Stimulated activated CD8-positive, alpha-beta memory T cell treated with anti-CD3 and anti-CD28 coated beads, Interleukin-2, amount 100 ng/mL, for 1 hour (primary cell): ENCODE measurements at places on chromosomes 11 and 22.

GRCh38 chr22:26573026-26573662, 16.8 kb downstream of the TPST2 start:
- DNase-seq: no peak

DNA sequence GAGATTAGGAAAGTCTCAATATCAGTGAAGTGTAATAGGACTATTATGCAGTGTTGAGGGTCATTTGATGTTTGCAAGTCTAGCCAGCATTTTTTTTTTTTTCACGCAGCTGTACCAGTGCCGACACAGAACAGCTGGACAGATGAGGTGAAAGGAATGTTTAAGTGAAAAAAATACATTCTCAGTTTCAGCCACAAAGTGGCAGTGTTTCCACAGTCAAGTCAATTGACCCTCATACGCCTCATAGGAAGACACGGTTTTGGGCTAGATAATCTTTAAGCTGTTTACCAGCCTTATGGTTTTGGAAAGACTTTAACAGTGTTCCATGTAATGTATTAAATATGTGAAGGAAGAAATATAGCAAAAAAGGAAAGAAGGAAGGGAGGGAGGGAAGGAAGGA, 349.9 kb upstream of the ANO3 start:
- no peak for DNase-seq

DNA sequence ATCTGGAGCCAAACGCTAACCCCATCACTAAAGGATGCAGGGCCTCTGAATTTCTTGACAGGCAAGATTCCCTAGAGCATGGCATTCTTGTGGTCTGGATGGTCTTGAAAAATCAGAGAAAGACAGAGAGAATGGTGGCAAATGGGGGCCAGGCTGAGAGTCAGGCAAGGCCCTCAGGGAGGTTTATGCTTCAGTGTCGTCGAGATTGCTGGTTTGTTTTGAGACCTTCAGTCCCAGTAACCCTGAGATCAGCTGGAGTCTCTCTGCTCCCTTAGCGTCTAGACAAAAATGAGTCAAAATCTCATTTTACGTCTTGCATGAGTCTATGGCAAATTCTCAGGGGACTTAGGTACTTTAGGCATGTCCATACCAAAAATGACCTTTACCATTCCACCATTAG, 539.3 kb downstream of the SOX6 start:
- no peak for DNase-seq

DNA sequence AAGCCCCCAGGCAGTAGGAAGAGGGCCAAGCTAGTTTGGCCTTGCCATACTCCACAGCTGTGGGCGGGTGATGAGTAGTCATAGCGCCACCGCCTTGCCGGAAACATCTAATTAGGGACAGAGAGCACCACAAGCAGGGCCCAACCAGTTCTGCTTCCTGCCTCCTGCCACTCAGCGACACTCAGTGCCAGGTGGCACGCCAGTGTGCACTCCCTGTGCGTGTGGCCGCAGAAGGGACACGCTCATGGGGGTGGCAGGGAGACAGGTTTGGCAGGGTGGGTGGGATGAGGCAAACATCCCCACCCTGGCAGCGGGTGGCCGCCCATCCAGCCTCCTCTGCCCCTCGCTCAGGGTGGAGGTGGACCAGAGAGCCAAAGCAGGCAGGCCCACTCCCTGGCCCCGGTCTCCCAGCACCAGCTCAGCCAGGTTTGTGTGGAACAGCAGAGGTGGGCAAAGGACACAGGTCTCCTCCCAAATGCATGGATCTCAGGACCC, 4.9 kb downstream of the OVOL1 start:
- DNase-seq: no peak

DNA sequence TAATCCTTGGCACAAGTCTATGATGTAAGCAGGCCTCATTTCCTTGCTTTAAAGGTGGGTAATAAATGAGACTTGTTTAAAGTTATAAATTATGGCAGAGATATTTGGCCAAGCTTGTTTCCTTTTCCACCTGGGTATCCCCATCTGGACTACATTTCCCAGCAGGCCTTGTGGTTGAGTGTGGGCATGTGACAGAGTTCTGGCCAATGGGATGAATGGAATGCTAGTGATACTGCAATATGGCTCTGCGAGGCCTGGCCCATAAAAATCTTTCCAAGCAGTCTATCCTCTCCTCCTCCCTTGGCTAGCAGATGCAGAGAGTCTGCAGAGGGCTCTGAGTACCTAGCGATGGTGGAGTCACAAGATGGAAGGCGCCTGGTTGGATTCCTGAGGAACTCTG, 102.5 kb downstream of the TIMP3 start:
- DNase-seq: no peak

- no peak for DNase-seq
Observed at GRCh38 chr11:108669711-108670110, 4.8 kb downstream of the DDX10 start.

- no peak for DNase-seq
Observed at GRCh38 chr11:1116666-1117390, 40.9 kb upstream of the MUC5AC start.

DNA sequence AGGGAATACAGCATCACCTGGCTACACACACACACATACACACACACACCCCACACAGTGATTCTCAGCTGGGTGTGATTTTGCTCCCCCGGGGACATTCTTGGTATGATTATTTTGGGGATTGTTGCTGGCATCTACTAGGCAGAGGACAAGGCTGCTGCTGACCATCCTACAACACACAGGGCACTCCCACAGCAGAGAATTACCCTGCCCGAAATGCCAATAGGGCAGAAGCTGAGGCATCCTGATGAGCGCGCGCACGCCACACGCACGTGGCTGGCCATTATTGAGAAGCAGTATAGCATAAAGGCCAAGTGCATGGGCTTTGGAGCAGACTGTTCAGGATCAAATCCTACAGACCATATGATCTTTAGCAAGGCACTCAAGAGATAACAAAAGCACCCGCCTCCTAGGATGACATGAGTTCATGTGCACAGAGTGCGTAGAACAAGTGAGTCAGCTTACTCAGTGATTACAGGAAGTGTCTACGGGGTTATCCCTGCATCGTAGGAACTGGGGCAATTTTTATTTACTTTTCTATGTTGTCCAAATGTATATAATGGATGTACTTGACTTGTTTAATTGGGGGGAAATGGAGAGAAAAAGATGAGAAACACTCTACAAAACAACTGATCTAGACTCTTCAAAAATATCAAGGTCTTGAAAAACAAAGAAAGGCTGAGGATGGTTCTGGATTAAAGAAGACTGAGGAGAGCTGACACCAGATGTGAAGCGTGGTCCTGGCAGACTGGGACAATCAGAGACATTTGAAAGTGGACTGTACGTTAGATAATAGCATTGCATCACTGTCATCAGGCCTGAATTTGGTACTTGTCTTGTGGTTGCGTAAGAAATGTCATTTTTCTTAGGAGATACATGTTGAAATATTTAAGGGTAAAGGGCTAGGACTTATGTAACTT, 7.2 kb upstream of the EHD1 start:
- no peak for DNase-seq

DNA sequence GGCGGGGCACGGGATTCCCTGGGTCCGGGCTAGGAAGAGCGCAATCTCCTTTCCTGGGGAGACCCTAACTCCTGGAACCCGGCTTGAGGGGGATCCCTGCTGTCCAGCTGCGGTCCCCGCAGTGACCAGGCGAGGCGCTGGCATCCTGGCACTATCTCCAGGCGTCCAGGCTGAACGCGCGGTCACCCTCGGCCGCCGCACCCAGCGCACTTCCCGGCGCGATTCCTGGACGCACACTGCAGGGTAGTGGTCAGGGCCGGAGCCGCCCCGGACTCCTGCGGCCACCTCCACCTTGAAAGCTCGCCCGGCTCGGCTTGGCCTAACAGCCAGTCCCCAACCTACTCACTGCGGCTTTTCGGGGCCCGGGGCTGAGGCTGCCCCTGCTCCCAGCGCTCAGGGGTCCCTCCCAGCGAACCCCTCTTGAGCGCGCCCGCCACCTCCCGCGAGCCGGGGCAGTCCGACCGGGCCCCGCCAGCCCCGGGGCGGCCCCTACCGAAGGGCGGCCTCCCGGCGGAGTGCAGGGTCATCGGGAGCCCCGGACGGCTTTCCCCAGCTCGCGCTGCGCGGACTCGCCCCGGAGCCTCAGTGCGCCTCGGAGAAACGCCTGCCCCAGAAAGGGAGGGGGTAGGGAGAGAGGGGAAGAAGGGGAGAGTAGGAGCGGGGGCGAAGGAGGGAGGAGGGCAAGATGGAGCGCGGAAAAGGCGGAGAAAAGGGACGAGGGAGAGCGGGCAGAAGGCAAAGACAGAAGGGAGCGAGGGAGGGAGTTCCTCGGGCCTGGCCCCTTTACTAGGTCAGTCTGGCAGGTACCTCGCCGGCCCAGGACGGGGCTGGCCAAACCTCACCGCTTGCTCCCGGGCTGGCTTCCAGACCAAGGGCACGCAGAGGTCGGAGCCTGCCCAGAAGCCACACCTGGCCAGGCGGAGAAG, 1.0 kb downstream of the POU2AF3 start:
- DNase-seq: no peak

DNA sequence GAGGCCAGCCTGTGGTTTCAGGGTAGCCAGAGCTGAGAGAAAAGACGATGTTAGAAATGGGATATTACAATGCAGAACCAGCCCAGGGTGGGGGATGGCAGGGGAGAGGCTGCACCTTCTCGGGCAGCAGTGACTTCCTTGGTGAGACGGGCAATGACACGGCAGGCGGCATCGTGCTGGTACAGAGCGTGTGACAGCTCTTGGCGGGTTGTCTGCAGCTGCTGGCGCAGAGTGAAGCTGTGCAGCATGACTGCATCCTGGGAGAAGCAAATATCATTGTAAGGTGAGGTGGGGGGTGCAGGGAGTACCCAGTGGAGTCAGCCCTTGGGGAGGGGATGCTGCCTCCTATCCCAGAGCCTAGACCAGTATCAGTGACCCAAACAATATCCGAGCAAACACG, 3.8 kb downstream of the PRPF19 start:
- DNase-seq: no peak

DNA sequence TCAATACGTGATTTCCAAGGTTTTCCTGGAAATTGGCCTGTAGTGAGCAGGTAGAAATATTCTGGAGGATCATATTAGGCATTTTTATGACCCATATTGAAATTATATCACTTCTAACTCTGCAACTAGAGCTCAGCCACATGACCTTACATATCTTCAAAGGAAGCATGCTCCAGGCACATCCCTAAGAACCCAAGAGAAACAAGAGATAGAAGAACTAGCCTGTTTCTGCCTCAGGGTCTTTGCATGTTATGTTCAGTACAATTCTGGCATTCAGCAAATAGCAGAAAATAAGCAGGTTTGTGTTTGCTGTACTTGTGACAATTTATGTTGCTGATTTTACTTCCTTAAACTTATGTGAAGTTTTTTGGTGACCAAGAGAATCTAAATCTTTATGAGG, 663.7 kb upstream of the ANO5 start:
- DNase-seq: no peak

DNA sequence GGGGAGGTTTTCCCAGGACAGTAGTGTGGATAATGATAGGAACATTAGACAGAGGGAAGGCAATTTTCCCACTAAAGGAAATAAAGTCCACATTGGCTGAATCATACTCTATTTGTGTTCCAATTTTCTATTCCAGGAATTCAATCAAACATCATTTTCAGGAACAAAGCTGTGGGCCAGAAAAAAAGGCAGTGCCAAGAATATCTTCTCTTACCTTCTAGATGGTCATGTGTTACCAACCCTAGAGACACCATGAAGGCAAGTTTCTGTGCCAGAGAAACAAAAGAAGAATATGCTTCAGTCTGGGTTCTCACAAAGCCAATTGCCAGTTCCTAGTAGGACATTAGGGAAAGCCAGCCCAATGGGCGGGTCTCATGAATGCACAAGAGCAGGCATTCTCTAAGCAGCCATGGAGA, 27.5 kb downstream of the LARGE2 start:
- no peak for DNase-seq

DNA sequence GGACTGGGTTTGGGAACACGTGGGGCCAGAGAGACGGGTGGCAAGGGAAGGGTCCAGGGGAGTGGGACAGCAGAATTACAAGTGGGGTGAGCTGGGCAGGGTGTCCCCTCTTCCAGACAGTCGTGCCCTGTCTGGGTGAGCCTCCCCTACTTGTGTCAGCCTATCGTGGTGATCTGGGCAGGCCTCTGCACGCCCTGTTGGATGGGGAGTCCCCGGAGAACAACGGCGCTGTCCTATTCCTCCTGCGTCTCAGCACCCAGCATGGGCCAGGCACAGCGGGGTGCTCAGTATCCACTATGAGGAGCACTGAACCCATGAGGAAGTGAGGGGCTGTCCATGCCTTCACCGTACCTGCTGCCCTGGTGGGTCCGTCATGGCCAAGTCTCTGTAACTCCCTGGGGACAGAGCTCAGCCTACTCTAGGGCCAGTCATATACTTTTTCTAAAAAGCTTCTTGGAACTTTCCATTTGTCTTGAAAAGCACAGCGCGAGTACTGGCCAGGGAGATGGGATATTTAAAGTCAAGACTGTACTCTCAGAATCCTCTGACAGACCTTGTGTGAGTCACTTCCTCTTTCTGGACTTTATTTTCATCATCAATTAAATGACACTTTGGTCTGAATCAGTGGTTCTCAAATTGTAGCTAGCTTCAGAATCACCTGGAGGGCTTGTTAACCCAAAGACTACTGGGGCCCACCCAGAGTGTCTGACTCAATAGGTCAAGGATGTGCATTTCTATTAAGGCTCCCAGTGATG, 81.7 kb upstream of the NECTIN1 start:
- no peak for DNase-seq

- no peak for DNase-seq
Observed at GRCh38 chr11:70844387-70844786, 408.0 kb downstream of the SHANK2 start.

- no peak for DNase-seq
Observed at GRCh38 chr11:66708701-66709100, 20.3 kb downstream of the SPTBN2 start.

- no peak for DNase-seq
Observed at GRCh38 chr22:40628354-40629042, 8.0 kb downstream of the MRTFA start.

- DNase-seq: peak; percentile 0
Observed at GRCh38 chr11:95788921-95789505, 569 bp downstream of the FAM76B start.

DNA sequence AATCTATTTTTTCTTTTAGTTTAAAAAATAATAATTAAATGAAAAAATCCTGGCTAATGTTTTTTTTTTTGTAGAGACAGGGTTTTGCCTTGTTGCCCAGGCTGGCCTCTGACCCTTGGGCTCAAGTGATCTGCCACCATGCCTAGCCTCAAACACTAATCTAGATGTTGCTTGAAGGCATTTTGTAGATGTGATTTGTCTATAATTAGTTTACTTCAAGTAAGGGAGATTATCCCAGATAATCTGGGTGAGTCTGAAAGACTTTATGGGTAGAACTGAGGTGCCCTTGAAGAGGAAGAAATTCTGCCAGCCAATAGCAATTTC, 38.6 kb upstream of the RBFOX2 start:
- no peak for DNase-seq

GRCh38 chr11:74520927-74521665, 27.6 kb upstream of the LIPT2 start:
- DNase-seq: no peak

GRCh38 chr11:95337175-95337957, 106.4 kb upstream of the SESN3 start:
- no peak for DNase-seq

- no peak for DNase-seq
Observed at GRCh38 chr11:43833657-43834073, 47.0 kb upstream of the ALKBH3 start.

- DNase-seq: no peak
Observed at GRCh38 chr22:41731609-41732008, 32.3 kb downstream of the MEI1 start.
